ENCODE measurements at places on chromosomes 3 and 15. TPM values are rescaled to one million over a fixed set of nuclear protein-coding genes. Genes with fewer than 3 reads are reported as not detected.

The PRTG gene
- total RNA-seq: 14.3 TPM

The CPEB1 gene
- 1.6 TPM for total RNA-seq

The GOLGA6L4 gene
- 5.5 TPM for total RNA-seq

GRCh38 chr3:183613366-183614285 is 21.8 kb upstream of the KLHL24 start:
- DNase-seq: no peak

GRCh38 chr3:43320288-43320687 is 33.9 kb downstream of the SNRK start:
- no peak for DNase-seq

DNA sequence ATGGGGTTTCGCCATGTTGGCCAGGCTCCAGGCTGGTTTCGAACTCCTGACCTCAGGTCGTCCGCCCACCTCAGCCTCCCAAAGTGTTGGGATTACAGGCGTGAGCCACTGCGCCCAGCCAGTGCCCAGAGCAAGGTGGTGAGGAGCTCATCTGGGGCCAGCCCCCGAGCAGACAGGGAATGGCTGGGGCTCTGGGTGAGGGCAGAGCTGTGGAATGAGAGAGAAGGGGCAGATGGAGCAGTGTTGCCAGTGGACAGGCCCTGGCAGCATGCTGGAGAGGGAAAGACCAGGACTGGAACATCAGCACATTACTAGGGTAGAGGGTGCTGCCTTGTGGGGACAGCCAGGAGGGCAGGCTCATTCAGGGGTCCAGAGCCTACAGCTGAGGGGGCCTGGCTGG is 37.1 kb upstream of the LIMD1 start:
- DNase-seq: no peak

GRCh38 chr3:174132006-174132405 is 727.1 kb upstream of the NAALADL2 start:
- DNase-seq: no peak

- DNase-seq: no peak
Measured at GRCh38 chr15:34606545-34606944, 23.1 kb upstream of the GOLGA8B start.
